ENCODE measurements at places on chromosomes 16 and 17. TPM values are rescaled to one million over a fixed set of nuclear protein-coding genes. Genes with fewer than 3 reads are reported as not detected.

Gene SMPD3
- 0.31 TPM for total RNA-seq

Gene CTRB2
- not detected for total RNA-seq

Gene CCDC92B
- total RNA-seq, result 0.09 TPM

Gene GPRC5B
- 39.9 TPM for total RNA-seq

Data from muscle of leg (tissue), 16 donors.